ENCODE measurements at places on chromosomes 5 and 9.

DNA sequence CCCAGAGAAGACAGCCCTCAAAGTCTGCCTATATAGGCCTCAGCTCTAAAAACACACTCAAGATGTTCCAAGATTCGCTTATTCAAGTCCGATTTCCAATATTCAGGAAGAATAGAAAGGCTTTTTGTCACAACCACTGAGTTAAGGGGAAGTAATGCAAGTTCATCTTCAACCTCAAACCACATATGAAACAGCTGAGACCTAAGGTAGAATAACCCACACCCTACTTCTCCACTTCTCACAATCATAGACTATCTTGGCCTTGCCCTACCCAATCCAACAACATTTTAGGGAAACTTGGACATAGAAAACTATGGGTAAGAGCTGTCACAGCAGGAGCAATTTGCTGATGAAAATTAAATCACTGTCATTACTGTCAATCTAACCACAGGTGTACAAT, 152.0 kb upstream of the LRRTM2 start:
- DNase-seq = no peak

DNA sequence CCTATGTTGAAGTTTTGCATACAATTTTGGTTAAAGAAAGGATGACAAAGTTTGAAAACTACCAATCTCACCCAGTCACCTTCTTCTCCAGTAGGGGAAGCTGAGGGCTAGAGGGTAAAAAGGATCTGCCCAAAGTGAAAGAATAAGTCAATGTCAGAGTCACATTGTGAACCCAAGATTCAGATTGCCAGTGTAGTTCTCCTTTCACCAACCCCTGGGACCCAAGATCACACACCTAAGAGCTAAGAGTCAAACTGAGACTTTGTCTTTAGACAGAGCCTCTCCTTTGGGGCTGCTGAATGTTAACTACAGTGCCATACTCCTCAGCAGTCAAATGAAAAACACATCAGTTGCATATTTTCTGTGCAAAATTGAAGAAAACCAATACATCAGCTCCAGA, 210.6 kb downstream of the ATP10B start:
- DNase-seq = no peak

DNA sequence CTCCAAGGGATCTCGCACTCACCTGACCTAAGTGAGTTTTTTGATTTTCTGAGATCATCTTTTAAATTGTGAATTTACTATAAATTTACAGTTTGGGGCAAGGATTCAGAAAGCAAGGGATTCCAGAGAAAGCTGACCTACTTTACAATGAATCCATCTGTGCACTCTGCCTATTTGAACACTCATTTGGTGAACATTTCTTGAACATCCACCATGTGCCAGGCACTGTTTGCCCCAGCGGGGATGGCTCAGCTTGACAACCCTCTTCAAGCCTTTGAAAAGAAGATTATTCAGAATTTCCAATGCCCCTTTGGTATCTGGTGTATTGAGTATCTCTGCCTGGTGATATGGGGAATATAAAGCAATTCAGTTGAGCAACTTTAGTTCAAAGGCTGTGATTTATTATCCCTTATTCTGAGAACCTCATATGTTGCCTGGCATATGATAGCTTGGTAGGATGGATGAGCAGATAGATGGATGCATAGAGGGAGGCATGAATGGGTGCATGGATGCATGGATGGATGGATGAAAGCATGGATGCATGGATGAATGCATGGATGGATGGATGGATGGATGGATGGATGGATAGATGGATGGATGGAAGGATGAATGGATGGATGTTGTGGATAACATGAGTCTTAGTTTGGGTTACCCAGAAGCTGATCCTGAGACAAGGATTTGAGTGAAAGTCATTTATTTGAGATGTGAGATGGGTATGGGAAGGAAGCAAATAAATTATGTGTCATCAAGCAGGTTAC, 149.7 kb upstream of the ZNF366 start:
- DNase-seq = no peak

DNA sequence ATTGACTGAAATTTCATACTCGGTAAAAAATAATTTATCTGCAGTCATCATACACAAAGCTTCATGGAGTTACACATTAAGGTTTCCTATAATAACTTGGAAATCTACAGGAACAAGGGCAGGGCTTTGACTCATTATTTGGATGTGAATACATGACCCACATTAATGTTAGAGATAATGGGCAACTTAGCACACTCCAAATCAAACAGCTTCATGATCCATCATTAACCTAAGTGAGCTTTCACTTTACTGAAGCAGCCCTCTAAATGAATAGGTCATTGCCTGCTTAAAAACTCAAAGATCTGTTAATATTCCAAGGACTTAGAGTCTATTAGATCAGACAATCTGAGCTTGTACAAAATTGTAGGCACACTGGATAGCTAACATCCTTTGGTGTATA, 9.0 kb downstream of the CDH12 start:
- no peak for DNase-seq

GRCh38 chr5:33556330-33557328, 115.9 kb downstream of the TARS1 start:
- DNase-seq = no peak

DNA sequence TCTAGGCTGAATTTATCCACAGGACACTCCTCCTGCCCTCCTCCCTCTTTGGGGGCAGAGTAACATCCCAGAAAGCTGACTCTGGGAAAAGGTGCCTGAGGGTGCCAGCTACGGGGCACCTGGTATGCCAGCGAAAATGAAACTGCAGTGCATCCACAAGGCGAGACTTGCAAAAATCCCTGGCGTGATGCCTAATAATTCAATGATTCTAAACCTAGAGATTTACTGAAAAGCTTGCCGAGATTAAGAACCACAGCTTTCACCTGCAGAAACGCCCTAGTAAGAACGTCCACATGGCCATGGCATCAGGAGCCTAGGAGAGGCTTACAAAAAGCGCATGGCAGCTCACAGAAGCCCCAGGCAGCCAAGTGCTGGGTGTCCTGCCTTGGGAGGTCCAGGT, 20.9 kb downstream of the CCNJL start:
- DNase-seq = no peak
